ENCODE measurements at places on chromosomes 5 and 9.

- no peak for DNase-seq
These were observed 163.4 kb upstream of the ITGA1 start for GRCh38 chr5:52624291-52624690.

DNA sequence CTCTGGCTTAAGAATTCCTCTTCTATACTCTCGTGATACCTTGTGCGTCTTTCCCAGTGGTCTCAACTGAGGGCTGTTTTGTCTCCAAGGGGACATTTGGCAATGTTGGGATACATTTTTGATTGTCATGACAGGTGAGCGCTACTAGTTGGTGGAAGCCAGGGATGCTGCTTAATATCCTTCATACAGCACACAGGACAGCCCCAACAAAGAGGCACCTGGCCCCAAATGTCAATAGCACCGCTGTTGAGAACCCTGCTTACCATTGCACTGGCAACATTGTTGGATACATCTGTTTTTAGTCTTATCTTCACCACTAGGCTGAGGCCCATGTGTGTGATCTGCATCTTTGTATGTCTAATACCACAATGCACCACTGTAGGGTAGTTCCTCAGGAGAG is 114.1 kb downstream of the C9orf152 start:
- DNase-seq = no peak

DNA sequence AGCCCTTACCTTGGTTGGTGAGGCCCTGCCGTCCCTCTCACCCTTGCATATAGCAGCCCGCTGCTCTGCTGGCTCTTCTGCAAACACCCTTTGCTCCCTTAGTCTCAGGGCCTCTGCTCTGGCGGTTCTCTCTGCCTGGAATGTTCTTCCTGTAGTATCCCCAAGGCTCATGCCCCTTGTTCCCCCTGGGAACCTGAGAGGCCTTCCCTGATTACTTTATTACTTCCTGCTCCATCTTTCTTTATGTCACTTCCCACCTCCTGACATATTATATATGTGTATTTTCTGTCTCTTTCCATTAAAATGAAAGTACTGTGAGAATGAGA is 73.9 kb upstream of the SPRY4 start:
- DNase-seq = no peak

DNA sequence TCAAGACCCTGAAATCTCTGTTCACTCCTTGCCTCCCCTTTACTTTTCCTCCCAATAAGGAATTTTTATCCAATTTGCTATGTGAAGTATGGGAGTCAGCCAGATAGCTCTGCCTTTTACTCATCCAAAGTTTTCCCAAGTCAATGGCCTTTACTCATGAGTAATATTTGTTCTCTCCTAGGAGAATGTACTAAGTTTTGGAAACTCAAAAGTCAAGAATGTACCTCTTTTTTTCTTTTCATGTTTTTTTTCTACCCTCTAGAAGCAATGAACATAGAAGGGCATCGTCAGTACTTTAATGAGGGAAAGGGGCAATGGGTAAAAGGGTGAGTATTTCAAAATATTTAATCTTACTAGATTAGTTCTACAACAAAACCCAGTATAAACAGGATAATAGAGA is 140.2 kb upstream of the SGCD start:
- no peak for DNase-seq

DNA sequence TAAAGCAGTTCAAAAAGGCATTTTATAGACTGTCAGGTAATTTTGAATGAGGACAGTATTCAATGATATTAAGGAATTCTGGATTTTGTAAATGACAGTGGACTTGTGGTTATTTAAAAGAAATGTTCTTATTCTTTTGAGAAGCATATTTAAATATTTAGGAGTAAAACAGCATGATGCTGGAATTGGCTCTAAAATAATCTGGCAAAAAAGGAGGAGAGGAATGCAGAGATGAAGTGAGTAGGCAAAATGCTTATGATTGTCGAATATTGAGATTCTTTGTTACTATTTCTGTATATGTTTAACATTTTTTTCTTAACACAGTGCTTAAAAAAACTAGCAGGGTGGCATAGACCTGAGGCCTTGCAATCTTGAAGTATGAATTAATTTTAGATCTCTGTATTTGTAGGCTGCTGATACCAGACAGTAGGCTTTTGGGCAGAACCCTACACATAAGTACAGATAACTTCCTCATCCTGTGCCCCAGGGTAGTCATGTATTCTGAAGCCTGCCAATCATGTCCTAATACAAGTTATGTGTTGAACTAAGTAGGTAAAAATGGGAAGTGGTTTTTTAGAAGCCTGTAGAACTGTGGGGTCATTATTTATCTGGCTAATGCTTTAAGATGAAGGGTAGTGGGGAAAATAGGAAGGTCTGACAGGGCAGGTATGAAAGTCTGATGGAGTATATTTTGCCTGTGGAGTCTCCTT is 9.4 kb downstream of the CD180 start:
- DNase-seq = no peak

GRCh38 chr9:2496934-2497333 is 124.7 kb upstream of the VLDLR start:
- no peak for DNase-seq

DNA sequence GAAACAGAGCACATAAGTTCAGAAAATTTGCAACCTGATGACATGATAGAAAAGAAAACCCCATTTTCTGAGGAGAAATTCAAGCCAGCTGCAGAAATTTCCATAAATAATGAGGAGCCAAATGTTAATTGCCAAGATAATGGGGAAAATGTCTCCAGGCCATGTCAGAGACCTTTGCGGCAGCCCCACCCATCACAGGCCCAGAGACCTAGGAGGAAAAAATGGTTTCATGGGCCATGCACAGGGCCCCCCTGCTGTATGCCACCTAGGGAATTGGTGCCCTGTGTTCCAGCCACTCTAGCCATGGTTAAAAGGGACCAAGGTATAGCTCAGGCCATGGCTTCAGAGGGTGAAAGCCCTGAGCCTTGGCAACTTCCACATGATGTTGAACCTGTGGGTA is 118.1 kb downstream of the NR2F1-AS1 start:
- DNase-seq = no peak

DNA sequence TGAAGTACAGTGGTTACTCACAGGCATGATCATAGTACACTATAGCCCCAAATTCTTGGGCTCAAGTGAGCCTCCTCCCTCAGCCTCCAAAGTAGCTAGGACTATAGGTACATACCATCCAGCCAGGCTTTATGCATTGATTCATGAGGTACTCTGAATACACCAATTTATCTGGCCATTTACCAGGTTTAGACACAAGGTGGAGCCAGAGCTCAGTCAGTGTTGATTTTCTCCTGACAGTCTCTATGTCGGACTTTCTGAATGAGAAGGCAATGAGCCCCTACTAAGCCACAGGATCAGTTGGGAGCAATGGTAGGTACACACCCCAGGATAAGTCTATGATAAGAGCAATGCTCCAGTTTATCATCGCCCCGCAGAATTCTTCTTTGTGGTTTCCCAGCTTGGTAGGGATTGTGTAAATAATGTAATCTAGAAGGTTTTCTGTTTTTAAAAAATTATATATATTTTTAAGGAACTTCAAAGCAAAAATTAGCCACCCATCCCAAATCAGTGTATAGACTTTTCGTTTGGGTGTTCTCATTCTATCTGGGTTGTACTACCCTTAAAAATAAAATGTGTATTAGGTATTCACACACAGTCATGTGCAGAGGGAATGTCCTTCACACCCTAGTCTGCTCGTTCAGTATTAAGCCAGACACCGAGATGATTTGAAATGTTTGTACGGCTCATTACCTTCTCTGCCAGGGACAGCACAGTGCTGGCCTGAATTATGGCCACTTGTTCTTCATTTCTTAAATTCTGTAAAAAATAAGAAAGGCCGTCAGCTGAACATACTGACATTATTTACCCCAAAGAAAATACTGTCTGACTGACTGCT is 118.4 kb upstream of the DPYSL3 start:
- peak; percentile 60 for DNase-seq

DNA sequence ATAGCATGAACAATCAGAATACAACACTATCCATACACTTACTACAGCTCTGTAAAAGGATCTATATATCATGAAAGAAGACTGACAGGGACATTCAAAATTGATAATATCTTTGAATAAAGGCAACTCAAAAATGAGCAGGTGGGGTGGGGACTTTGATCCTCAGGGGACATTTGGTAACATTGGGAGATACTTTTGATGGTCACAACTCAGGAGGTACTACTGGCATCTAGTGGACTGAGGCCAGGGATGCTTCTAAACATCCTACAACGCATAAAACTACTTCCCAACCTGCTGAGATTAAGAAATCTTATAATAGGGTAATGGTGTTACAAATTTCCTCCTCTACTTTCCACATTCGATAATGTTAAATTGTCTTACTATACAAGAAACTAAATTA is 243.9 kb downstream of the ARL15 start:
- DNase-seq = no peak

DNA sequence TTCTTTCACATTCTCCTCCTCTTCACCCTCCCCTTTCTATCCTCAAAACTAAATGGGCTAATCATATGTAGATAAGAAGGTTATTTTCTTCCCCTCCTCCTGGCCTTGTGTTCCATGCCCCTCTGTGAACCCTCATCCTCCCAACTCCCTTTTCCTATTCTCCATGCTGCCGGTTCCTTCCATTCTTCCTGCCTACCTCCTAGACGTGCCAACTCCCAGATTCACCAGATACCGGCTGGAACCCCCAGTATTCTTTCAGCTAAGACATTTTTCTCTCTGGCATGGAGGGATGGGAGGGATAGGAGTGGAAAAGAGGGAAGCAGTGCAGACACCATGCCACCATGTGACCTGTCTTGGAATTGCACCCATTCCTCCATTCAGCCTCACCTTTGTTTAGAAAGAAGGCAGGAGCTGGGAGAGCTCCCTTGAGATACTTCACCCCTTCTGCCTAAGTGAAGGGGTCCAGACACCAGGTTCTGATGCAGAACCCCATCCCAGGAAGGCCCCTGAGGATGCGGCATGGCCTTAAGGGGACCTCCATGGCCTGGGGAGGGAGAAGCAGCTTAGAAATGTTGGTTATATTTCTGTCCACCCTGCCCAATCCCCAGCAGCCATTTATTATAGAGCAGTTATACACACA is 4.8 kb downstream of the DNAJB5 start:
- peak; percentile 82 for DNase-seq

DNA sequence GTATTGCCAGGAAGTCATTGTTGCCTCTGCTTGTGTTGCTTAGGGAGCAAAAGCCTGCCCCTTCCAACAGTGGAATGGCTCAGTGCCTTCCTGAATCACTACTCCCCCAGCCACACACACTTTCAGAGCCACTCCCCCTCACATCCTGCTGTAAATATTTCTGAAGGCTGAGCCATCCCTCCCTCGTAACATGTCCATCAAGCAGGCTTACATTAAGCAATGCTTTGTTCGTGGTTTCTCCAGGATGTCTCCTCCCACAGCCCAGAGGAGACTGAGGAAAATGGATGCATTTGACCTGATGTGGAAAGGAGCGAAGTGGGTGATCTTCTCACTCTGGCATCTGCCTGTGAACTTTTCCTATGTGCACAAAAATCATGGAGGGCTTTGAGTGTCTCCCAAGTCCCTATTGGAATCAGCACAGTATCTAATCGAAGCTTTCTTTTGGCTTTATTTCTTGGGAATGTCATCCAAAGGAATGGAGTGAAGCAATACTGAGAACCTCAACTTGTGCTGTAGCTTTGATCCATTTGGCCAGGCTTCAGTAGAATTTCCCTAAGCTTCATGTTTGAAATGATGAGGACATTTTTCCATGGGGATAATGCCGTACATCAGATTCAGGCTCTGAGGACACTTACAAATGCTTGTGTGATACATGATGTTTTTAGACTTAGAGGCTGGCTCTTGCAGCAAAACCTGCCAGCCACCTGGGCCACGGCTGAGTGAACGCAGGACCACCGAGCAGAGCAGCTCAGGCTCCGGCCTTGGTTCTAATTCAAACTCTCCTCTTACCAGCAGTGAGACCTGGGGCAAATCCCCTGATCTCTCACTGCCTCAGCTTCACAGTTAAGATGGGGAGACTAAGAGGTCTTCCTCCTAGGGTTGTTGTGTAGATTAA is 389.1 kb downstream of the ENC1 start:
- DNase-seq = peak; percentile 96

DNA sequence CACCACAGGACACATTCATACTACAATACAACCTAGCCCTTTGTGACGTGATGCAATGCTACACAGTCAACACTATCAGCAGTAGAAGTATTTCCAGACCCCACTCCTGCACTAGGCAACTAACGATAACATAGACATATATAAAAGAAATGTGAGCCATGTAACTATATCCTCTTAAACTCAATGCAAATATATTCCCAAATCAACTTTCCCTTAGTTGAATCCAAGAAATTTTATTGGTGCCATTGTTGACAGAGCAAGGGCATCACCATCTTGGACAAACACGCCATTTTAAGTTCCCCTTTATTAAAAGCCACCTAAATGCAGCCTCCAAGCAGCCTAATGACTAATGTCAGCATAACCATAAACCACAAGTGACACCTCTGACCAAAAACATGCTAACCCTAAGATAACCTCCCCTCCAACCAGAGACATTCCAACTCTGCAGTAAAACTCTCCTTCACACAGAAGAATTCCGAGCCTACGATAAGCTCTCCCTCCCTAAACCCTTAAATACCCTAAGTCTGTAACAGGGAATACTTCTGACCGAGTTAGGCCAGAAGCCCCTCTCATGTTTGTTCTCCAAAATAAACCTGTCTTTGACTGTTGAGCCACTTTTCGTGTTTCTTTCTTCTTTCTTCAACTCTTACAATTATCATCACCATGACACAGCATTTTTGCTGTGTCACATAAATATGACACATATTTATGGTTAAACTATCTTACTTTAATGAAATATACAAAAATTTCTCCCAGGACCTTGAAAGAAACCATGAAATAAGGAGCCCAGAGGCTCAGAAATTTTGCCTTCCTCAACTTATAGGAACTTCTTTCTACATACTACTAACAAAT is 1497.8 kb downstream of the EFNA5 start:
- DNase-seq = no peak

- no peak for DNase-seq
These were observed 22.7 kb upstream of the CXCL14 start for GRCh38 chr5:135601466-135601865.

DNA sequence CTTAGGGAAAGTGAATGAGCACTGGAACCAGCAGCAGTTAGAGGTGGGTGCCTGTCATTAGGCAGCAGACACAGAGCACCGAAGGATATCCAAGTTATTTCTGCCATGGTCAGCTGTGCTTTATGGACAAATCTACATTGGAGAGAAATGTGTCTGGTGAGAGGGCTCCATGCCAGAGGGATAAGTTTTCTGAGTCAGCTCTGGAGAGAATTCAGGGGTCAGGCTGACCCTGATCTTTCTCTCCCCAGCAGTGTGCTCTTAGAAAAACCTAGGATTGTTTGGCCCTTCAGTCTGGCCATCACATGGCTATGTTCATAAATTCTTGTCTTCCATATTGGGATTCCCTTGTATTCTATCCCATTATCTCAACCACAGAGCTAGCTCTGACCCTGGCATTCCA is 8.9 kb upstream of the IL17B start:
- DNase-seq = no peak

GRCh38 chr5:6143523-6143922 is 234.8 kb downstream of the MED10 start:
- no peak for DNase-seq

- DNase-seq = no peak
These were observed 646.6 kb downstream of the PDE4D start for GRCh38 chr5:59246882-59247281.

DNA sequence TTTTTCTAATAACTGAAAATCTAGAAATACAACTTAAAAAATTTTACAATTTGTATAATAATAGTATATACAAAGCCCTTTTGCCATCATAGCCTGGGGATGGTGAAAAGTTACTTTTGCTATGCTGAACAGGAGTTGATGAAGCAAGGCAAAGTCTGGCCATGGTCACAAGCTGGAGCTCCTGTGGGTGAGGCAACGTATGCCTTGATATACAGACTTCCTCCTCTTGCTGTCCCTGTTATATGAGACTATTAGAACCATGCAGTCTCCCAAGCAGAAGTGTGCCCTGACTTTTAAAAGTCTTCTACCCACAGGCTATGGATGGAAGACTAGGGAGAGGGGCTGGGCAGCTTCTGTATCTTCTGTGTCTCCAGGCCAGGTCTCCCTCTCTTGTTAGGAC is 15.7 kb downstream of the FAM151B start:
- no peak for DNase-seq

Measured in RWPE1 (cell line).